ENCODE measurements at places on chromosomes 1 and 21.

DNA sequence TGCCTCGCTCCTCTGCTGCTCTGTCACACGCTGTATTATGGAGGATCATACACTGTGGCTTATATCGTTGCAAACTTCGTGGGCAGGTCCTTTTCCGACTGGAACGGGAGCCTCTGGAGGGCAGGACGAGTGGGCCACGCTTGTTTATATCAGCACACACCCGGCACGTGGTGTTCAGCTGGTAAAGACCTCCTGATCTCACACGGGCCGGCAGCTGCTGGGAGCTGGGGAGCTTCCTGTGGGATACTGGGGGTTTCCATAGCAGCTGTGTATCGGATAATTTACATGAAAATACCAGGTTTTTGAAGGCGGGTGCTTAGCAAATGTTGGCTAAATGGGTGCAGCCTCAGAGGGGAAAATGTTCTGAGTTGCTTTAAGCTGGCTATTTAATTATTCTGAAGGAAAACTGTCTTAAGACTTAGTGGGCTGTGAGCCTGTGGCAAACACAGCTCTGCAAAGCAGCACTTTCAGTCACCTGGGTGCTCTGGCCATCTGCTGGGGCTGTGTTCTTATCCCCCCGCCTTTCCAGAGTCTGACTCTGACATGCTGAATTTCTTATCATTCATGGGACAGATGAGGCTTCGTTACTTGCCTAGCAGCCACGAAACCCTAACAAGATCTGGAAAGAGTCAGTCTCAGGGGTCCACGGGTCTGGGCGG lies 103.6 kb upstream of the GCLM start:
- no peak overlapping the region for H3K27ac ChIP-seq
- H3K27me3 ChIP-seq, result no peaks in the 10 kb centered on the region
- no peaks in the 10 kb centered on the region for H3K36me3 ChIP-seq
- H3K4me1 ChIP-seq, result no peaks in the 10 kb centered on the region
- no peak overlapping the region for H3K4me3 ChIP-seq

- H3K27ac ChIP-seq, result no peak overlapping the region
- peaks cover 8% of the 10 kb centered on the region for H3K4me1 ChIP-seq
- no peak for DNase-seq
Observed at GRCh38 chr1:210099921-210100320, 132.7 kb upstream of the SERTAD4 start.

DNA sequence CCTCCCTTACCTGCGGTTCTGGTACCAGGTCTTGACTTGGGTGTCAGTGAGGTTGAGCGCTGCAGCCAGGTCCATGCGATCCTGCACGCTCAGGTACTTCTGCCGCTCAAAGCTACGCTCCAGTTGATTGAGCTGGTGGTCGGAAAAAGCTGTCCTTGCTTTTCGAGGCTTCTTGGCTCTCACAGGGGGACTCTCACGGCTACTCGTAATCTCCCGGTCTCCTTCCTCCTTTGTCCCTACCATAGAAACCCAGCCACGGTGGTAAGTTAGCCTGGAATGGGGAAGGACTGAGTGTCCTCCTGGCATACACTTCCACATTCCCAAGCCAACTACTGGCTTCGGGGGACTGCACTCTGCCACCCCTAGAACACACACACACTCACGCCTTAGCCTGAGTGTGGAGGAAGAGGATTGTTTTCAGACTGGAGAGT lies 2.6 kb downstream of the BARHL2 start:
- H3K4me3 ChIP-seq, result no peak overlapping the region
- no peak overlapping the region for H3K27ac ChIP-seq
- no peak for DNase-seq
- H3K4me1 ChIP-seq, result no peaks in the 10 kb centered on the region
- no peaks in the 10 kb centered on the region for H3K36me3 ChIP-seq

DNA sequence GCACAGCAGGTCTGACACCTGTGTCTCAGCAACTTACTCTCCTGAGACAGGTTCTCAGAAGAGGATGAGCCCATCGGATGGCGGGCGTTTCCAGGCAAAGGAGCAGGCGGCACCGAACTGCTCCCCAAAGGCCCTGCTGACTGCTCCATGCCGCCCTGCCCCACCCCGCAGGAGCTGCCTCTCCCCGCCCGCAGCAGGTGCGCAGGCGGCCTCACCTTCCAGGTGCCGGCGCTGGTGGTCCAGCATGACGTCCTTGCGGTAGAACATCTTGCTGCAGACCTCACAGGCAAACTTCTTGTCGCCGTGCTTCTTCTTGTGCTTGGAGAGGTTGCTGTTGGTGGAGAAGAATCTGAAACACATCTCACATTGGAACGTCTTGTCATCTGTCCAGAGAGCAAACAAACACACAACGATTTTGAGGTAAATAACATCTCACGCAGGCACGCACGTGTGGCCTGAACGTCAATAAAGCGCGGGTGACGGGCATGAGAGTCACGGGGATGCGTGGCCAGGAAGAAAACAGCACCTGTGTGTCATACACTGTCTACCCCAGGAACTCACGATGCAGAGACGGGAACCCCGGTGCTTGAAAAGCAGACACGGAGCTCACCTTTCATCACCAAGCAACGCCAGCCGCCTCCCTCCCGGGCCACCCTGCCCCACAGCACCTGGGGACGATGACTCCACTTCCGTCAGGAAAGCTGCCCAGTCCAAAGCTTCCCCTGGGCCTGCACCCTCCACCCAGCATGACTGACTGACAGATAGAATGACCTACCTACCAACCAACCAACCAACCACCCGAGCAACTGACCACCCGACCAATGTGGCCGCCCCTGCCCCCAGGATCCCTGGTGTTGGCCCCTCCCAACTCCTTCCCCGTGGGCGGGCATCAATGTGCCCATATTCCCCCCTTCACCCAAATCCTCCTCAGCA lies 50.9 kb downstream of the PRDM15 start:
- H3K4me1 ChIP-seq, result no peaks in the 10 kb centered on the region
- H3K27me3 ChIP-seq, result no peaks in the 10 kb centered on the region
- no peak overlapping the region for H3K4me3 ChIP-seq

DNA sequence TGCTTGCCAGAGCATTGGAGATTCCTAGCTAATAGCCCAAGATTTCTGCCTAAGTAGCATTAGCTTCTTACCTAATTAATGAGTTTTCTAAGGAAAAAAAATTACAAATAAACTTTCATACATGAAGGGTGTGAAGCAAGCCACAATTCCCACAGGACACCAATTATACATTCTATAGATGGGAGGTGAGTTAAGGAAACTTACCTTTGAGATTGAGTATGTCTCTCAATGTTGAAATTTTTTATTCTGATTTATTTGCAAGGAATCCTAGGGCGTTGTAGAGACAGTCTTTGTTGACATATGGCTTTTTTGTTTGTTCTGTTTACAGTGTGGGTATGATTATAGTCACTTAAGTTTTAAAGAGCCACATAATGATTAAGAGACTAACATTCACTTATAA lies 313.0 kb downstream of the RYR2 start:
- H3K36me3 ChIP-seq, result no peaks in the 10 kb centered on the region
- H3K4me1 ChIP-seq, result no peaks in the 10 kb centered on the region
- DNase-seq, result no peak
- H3K4me3 ChIP-seq, result no peak overlapping the region

- peaks cover 9% of the 10 kb centered on the region for H3K4me1 ChIP-seq
- no peak overlapping the region for H3K27ac ChIP-seq
- no peaks in the 10 kb centered on the region for H3K36me3 ChIP-seq
- H3K27me3 ChIP-seq, result no peaks in the 10 kb centered on the region
Observed at GRCh38 chr1:5995871-5996630, 3.8 kb upstream of the NPHP4 start.

GRCh38 chr1:147892731-147893214 lies 9.8 kb upstream of the GJA8 start:
- H3K4me3 ChIP-seq, result no peak overlapping the region
- no peak for DNase-seq
- H3K27me3 ChIP-seq, result no peaks in the 10 kb centered on the region
- H3K27ac ChIP-seq, result no peak overlapping the region
- no peaks in the 10 kb centered on the region for H3K36me3 ChIP-seq
- no peaks in the 10 kb centered on the region for H3K4me1 ChIP-seq

- no peaks in the 10 kb centered on the region for H3K4me1 ChIP-seq
- no peaks in the 10 kb centered on the region for H3K27me3 ChIP-seq
- peaks cover 13% of the 10 kb centered on the region for H3K36me3 ChIP-seq
- DNase-seq, result no peak
Observed at GRCh38 chr1:100502052-100502792, 35.7 kb upstream of the GPR88 start.

DNA sequence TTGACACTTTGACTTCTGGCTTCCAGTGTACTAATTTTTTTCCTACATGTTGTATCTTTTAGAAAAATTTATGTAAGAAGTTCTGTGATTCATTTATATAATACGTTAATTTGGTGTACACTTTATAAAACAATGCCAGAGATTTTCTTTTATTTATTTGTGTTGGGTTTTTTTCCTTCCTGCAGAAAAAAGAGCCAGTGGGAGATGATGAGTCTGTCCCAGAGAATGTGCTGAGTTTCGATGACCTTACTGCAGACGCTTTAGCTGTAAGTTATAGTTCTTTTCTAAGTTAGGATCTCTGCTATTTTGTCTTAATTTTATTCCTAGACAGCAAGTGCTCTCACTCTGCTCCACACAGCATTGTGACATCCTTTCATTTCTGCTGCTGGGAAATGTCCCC lies 14.4 kb downstream of the SARS1 start:
- no peak for DNase-seq
- H3K36me3 ChIP-seq, result peaks cover 54% of the 10 kb centered on the region

DNA sequence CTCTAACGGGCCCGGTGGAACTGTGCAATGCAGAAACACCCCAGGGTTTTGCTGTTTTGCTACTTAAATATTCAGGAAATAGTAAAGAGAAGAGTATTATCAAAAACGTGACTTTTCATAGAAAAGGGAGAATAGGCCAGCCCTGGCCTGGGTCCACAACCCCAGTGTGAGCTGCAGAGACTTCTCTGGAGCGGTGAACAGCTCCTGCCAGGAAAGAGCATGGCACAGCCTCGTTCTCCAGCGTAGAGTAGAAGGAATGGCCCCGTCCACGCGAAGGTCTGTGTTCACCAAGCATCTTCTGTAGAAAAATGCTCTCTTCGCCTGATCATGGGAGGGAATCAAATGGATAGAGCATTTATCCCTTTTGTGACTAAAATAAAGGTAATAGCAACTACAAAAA lies 51.4 kb downstream of the PDE9A start:
- no peaks in the 10 kb centered on the region for H3K27me3 ChIP-seq
- DNase-seq, result no peak
- H3K4me1 ChIP-seq, result no peaks in the 10 kb centered on the region
- no peak overlapping the region for H3K27ac ChIP-seq
- H3K4me3 ChIP-seq, result no peak overlapping the region

DNA sequence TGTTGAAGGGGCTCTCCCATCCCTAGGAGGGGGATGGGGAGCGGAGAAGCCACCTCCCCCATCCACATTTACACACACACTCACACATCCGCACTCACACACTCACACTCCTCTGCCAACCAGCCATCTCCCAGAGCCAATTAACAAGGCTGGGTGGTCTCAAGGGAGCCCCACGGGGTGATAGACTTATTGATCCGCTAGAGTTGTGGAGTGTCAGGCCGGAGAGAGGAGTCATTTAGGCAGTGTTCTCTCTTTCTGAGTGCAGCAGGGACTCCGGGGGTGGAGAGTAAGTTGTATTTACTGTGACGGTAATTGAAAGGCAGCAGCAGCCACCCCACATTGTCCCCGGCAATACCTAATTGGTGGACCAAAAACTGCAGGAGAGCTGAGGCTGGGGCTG lies 61.6 kb downstream of the KLHDC7A start:
- no peaks in the 10 kb centered on the region for H3K4me1 ChIP-seq
- H3K4me3 ChIP-seq, result no peak overlapping the region
- no peaks in the 10 kb centered on the region for H3K36me3 ChIP-seq
- DNase-seq, result peak; percentile 32
- H3K27me3 ChIP-seq, result no peaks in the 10 kb centered on the region
- no peak overlapping the region for H3K27ac ChIP-seq

GRCh38 chr1:201113451-201114244 lies 1.4 kb upstream of the CACNA1S start:
- peaks cover 2% of the 10 kb centered on the region for H3K4me1 ChIP-seq
- H3K4me3 ChIP-seq, result no peak overlapping the region
- DNase-seq, result no peak

DNA sequence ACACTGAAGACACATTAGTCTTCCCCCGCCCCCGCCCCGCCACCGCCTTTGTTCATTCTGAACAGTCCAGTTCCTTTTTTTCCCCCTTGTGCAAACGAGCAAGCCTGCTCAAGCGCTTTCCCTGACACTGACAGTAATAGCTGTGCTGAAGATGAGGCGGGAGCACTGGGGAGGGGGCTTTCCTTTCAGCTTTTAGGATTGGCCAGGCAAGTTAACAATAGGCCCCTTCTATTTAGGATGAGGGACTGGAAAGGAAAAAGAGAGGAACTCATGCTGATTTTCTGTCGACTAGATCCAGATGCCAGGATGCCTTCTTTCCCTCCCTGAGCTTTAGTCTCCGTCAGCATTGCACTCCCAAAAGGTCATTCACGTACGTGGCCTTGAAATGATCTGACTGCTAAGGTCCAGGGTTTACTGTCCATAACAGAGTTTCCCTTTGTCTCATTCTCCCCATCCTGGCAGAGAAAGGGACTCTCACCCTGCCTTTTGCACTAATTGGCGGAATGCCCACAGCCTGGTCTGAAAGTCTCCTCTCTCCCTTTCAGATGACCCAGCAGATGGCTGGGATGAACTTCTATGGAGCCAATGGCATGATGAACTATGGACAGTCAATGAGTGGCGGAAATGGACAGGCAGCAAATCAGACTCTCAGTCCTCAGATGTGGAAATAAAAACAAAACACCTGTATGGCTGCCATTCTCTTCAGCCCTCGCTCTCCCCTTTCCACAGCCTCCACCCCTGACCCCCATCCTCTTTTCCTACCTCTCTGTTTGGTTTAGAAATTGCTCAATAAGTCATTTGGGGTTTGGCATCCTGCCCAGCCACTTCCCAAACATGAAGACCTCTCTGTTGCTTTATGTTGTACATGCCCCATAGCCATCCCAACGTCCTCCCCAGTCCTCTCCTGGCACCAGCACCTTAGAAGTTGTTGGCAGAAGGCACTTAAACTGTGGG lies 28.6 kb upstream of the ZFP69B start:
- H3K27ac ChIP-seq, result no peak overlapping the region
- H3K27me3 ChIP-seq, result no peaks in the 10 kb centered on the region
- H3K4me3 ChIP-seq, result no peak overlapping the region
- DNase-seq, result no peak
- peaks cover 5% of the 10 kb centered on the region for H3K36me3 ChIP-seq

DNA sequence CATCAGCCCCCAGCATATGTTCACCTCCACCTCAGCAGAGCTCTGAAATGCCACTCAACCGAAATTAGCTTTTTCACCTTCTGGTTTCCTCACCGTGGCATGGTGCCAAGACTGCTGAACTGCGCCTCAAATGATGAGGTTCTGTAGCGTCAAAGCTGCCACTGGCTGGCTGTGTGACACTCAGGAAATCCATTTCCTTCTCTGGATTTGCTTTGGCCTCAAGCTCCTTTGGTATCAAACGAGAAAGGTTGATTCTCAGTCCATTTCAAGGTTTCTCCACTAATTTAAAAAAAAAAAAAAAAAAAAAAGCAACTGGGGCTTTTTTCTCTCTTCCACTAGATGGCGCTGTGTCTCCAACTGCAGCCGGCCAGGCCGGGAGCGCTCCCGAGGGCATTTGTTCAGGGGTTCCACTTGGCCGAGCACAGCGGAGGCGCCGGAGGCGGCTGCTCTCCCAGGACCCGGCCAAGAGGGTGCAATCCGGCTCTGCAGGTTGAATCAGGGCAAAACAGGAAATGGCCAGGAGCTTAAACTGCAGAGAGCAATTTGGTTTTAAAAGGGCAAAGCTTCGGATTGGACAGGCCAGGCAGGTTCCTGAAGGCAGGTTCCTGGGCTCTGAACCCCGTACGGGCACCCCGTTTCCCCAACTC lies 26.5 kb upstream of the PLA2G2C start:
- no peak overlapping the region for H3K4me3 ChIP-seq
- no peaks in the 10 kb centered on the region for H3K36me3 ChIP-seq
- no peak overlapping the region for H3K27ac ChIP-seq
